ENCODE measurements at places on chromosomes 5 and 9.

GRCh38 chr5:95365302-95366095 lies 25.7 kb upstream of the FAM81B start:
- no peak for DNase-seq

GRCh38 chr5:129065721-129066120 lies 28.8 kb upstream of the ISOC1 start:
- no peak for DNase-seq

DNA sequence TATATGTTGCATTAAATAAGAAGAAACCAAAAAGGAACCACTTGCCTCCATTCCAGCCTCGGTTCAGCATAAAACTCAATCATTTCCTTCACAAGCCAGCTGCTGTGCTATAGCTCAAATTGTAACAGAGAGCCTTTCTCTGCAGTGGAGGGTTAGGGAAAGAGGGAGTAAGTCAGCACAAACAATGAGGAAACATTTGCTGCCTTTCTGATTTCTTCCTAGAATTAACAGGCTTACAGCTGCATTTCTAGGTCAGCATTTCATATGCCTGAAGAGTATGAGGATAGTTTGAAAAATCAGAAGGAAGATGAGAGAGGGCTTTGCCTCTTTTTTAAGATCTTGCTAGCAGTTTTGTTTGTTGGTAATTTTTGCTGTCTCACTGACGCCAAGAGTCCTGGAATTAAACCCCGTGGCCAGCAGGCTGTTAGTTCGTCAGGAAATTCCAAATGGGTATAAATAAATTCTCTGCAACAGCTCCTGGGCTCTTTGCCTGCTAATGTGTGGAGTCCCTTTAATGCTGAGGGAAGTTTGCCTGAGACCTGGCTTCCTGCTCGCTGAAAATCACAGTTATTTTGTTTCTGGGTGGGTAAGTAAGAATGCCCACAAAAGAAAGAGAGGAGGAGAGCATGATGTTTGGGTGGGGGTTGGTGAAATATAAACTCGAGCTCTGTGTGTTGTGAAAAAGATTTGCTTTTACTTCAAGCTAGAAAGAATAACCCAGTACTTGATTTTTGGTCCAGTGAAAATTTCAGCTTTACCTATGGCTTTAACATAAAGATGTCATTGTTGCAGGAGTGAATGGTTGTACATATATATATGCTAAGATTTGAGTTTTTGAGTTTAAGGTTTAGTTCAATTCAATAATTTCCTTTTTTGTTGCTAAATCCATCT lies 148.1 kb upstream of the DMRT1 start:
- DNase-seq: no peak

DNA sequence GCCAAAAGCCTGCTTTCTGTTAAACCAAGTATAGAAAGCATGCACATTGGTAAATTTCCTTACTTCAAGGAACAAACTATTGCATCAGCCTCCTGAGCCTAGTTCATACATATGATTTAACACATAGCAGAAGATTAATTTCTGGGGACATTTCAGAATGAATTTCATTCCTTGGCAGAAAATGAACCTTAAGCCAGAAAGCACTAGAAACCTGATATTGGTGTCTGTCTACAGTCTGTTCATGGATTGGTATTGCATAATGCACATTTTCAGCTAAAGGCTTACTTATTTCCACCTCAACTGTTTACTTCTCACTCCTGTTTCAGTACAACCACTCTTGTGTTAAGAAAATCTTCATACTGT lies 1471.8 kb upstream of the NUDT12 start:
- DNase-seq: no peak

GRCh38 chr5:43839218-43839617 lies 236.2 kb downstream of the NNT start:
- DNase-seq: no peak

DNA sequence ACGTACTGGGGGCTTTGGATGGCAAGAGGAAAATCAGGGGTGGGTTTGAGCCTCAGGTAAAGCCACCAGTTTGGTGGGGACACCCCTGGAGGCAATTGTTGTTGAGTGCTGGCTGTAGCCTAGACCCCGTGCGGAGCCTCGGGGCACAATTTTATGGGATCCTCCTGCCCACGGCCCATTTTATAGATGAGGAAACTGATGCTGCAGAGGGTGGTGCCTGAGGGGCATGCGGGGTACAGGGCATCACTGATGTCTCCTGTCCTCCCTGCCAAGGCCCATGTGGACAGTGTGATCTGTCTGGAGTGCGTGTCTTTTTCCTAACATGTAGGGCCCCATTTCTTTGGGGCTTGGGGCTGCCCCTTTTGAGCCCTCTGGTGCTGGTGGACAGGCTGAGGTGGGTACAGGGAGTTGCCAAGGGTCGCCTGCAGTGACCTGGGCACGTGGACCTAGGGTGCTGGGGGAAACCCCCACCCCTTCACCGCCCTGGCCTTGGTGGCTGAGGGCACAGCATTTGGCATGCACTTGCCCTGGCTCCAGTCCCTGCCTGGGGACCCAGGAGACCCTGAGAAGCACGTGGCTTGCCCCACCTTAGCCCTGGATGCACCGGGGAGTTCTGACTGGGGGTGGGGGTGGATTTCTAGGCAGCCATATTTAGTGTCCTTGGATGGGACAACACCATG lies 22.1 kb downstream of the WNK2 start:
- no peak for DNase-seq

GRCh38 chr5:81337803-81338202 lies 36.4 kb downstream of the ZCCHC9 start:
- no peak for DNase-seq

DNA sequence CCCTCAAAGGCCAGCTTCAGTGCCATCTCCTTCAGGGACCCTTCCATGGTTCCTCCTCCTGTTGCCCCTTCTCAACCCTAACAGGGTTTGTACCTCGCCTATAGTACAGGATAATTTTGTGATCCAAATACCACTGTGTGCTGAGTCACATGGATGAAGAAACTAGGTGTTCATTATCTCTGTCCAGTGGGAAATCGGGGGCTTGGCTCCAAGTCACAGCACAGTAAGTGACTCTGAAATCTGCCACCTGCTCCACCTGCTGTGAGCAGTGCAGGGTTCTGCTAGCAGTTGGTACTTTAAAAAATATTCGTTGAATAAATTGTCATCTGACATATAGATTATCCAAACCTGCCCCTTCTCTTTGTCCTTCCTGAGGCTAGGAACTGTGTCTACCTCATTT lies 123.2 kb upstream of the OTULINL start:
- no peak for DNase-seq

DNA sequence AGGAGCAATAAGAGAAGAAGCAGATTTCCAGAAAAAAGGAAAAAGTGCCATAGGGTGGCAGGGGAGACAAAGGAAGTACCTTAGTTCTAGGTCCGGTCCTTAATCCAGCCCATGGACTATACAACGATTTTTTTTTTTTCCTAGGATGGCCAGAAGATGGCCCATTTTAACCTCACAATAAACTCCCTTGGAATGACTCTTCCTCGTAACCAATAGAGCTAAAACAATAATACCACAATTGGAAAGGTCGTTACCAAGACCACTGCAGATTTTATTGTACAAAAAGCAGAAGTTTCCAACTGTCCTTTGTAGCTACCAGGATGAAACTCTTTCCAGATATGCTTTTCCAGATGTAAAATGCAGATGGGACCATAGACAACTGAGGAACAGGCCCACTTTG lies 34.4 kb upstream of the SSBP2 start:
- no peak for DNase-seq

- DNase-seq: no peak
Measured at GRCh38 chr9:37949576-37949975, 45.6 kb upstream of the SLC25A51 start.

- DNase-seq: no peak
Measured at GRCh38 chr9:136086951-136087740, 7.9 kb downstream of the NACC2 start.

GRCh38 chr5:150931368-150931965 lies 26.7 kb upstream of the ZNF300 start:
- DNase-seq: no peak

- no peak for DNase-seq
Measured at GRCh38 chr9:112226091-112226490, 51.0 kb upstream of the SUSD1 start.

- DNase-seq: no peak
Measured at GRCh38 chr5:133991171-133991910, 13.4 kb downstream of the VDAC1 start.

GRCh38 chr5:173165177-173166016 lies 21.1 kb downstream of the BNIP1 start:
- no peak for DNase-seq

DNA sequence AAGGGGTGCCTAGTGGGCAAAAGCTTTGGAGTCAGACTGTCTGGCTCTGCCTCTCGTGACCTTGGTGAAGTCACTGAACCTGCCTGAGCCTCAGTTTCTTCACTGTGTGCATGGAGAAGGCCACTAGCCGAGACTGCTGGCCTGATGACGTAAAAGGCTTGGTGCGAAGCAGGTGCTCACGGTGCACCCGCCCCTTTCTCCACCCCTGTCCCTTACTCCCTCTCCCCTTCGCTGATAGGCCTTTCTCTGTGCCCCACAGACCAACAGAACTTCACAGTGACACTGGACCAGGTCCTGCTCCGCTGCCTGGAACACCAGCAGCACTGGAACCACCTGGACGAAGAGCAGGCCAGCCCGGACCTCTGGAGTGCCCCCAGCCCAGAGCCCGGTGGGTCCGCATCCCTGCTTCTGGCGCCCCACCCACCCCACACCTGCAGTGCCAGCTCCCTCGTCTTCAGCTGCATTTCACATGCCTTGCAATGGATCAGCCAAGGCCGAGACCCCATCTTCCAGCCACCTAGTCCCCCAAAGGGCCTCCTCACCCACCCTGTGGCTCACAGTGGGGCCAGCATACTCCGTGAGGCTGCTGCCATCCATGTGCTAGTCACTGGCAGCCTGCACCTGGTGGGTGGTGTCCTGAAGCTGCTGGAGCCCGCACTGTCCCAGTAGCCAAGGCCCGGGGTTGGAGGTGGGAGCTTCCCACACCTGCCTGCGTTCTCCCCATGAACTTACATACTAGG lies 10.4 kb downstream of the FPGS start:
- DNase-seq: no peak
